ENCODE measurements at places on chromosomes 2 and 18.

GRCh38 chr18:23321996-23322395 lies 131.1 kb upstream of the RIOK3 start:
- DNase-seq: no peak

DNA sequence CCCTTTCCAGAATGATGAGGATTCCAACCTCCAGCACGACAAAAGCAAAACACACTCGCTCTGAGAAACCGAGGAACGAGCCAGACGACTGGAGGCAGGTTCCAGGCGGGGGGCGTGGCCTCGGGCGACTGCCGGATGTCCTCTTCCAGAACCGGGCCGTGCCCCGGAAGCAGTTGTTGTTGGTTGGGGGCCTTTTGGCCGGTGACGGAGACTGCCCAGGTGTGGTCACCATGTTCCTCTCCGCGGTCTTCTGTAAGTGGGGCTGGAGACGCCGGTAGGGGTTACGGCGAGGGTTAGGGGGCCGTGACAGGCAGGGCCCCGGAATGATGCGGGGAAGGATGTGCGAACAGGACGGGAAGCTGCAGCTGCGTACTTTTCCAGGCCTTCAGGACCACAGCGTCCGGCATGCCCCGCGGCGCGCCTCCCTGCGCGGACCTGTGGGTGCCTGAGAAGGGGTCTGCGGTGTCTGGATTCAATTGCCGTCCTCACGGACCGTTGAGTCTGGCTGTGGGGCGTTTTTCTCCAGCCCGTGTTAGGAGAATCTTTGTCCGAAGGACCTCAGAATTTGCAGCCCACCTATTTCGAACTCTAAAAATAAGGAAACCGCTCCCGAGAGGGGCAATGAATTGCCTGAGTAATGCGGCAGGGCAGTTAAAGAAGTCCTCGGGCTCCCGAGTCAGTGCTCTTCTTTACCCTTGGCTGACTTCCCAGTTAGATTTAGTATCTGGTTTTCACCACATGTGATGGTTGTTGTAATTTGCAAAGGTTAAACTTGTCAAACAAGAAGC lies at the start of gene MRPL33:
MRPL33 (plus strand) TSS at position 172 of the 788 bp plus-strand sequence; CDS start at position 231, 59 bp downstream.
- DNase-seq: peak; percentile 85

GRCh38 chr2:170498619-170499018 lies 216.5 kb upstream of the SP5 start:
- DNase-seq: no peak

GRCh38 chr2:63500398-63500797 lies 87.9 kb downstream of the WDPCP start:
- no peak for DNase-seq

DNA sequence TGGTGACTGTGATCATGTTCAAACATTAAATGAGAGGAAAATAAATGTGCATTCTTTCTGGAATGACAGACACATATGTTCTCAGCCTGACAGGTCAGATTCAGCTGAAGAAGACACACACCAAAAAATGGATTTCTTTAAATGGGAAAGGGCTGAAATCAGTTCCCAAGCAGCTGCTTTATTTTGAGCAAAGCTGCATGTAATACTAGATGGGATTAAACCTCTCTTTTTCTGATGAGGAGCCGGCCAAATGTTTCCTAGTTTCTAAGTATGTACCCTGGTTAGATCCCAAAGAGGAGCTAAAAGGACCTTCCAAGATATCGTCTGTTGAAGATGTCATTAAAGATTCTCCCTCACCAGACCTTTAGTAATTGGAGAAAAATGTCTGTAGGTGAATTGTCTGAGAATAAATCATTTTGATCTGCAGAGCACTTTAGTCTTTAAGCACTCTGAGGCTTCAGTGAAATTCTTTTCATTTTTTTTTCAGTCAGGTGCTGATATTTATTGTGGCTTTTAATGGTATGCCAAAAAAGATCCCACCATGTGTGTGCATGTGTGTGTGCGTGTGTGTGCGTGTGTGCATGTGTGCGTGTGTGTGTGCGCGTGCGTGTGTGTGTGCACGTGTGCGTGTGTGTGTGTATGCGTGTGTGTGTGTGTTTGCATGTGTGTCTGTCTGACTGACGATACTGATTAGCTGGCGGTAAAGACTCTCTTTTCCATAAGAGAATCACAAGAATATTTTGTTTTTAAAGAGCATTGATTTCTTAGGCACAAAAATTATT lies 175.8 kb downstream of the IRS1 start:
- DNase-seq: no peak

GRCh38 chr2:18752667-18753422 lies 163.5 kb upstream of the NT5C1B start:
- peak; percentile 0 for DNase-seq

- DNase-seq: no peak
These were observed 14.0 kb downstream of the HOXD1 start for GRCh38 chr2:176202491-176202890.

GRCh38 chr2:62972601-62973000 lies 78.0 kb upstream of the OTX1 start:
- DNase-seq: no peak

- DNase-seq: peak; percentile 8
These were observed 201.8 kb upstream of the GALNT5 start for GRCh38 chr2:157055660-157056199.

- DNase-seq: no peak
These were observed 11.0 kb downstream of the PLA2R1 start for GRCh38 chr2:160051371-160051800.

DNA sequence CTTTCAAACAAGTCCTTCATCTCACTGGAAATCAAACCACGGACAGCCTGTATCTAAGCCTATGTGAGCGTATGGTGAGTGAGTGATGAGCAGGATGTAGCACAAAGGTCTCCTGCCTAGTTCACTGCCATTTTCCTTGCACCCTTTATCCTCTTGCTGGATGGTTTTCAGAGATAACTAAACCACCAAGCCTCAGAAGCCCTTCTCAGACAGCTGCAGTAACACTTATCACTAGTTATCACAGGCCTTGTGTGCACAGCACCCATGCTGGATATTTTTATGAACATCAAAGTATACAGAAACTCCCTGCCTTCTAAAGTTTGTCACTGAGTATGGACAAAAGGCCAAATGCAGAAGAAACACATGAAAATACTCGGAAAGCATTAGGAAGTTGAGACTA lies 69.5 kb downstream of the C1D start:
- DNase-seq: no peak

DNA sequence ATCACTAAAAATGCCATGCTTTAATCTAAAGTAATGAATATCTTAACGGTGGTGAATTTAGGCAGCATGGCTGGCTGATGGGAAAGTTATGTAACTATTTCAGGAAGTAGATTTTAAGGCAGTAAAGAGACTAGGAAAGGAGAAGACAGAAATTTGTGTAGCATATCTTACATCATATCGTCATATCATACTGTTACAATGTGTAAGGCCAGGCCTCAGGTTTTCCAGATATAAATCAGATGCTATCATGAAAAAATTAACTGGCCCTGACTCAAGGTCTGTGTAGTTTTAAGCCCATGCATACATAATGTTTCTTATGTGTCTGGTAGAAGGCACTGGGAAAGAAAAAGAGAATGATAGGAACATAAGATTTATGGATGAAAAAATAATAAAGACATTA lies 8.9 kb upstream of the FAP start:
- peak; percentile 52 for DNase-seq

GRCh38 chr2:9089831-9090230 lies 86.3 kb upstream of the MBOAT2 start:
- DNase-seq: no peak

DNA sequence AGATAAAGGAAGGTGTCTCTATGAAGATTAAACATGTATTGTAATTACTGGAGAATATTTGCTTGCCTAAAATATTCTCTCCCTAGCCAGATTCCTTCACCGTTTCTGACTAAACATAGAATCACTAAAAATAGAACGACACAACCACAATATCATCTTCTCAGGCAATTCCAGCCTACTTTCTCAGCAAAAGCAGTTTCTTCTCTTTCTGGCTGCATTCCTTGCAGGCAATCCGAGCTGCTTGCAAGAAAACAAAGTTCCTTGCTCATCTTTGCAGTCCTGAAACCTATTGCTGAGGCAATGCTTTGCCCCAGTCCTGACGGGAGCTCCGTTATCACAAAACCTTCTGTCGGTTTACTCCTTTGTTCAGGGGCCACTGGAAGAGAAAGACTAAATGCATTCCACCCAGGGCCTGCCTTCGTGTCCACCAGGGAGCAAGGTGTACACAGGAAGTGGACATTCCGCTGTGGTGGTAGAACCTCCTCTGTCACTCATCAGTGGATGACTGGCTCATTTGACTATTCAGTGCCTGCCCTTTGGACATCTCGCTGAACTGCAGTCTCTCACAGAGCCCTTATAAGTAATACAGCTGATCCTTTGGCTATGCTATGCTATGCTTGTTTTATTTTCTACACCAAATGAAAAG lies 239.2 kb upstream of the DOK6 start:
- no peak for DNase-seq

- DNase-seq: no peak
These were observed 24.8 kb downstream of the MRPL35 start for GRCh38 chr2:86223927-86224560.

GRCh38 chr2:100205174-100205573 lies 62.8 kb upstream of the AFF3 start:
- no peak for DNase-seq

- DNase-seq: peak; percentile 19
These were observed 95.9 kb downstream of the NEB start for GRCh38 chr2:151638191-151638933.

DNA sequence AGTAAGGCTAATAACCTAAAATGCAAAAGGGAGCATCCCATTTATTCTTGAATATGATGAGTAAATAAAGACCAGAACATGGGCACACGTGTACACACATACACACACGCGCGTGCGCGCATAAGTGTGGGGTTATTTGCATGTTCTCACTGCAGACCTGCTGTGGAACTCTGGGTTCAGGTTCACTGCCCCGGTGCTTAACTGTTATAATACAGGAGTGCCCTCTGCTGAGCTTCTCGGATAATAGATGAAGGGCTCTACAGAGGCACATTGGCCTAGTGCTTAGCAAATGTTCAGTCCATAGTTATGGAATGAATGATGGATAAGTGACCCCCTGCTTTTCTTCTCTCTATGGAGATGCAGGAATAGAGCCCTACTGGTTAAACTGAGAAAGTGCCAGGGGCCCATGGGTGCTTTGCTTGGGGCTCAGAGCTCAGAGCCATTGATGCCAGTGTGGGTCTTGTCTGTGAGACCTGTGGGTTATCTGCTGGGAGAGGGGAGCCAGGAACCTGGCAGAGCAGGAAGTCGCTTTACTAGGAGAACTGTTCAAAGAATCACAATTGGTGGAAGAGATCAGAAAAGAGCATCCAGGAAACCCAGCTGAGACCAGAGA lies 3.6 kb upstream of the ARL4C start:
- DNase-seq: peak; percentile 18

DNA sequence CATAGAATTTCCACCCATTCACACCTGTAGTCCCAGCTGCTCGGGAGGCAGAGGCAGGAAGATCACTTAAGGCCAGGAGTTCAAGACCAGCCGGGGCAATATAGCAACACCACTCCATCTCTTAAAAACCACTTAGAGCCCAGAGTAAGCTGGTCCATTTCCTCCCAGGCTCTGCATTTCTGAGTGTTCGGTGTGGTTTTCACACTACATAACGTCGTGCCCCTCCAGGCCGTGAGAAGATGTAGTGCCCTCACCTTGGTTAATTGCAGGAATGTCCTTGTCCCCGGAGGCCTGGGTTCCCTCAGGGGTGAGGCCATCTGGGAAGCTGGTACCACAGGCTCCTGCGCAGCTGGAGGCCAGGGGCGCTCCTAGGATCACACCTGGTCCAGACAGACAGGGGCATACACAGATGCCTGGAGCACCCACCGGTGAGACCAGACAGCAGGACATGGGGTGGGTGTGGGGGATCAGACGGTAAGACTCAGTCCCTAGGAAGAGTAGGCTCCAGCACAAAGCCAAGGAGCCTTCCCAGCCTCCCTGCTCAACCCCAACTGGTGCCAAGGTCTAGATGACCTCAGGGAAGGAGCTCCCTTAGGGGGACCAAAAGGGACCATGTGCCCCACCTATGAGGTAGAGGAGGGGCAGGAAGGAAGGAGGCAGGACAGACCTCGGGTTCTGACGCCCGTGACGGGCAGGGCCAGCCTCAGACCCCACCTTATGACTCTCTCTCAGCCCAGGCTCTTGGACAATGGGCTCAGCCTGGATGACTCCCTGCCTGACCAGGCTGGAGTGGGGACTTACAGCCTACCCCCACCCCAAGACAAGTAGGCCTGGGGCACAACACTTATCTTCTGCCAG lies 752 bp downstream of the ASTL start:
- DNase-seq: no peak

DNA sequence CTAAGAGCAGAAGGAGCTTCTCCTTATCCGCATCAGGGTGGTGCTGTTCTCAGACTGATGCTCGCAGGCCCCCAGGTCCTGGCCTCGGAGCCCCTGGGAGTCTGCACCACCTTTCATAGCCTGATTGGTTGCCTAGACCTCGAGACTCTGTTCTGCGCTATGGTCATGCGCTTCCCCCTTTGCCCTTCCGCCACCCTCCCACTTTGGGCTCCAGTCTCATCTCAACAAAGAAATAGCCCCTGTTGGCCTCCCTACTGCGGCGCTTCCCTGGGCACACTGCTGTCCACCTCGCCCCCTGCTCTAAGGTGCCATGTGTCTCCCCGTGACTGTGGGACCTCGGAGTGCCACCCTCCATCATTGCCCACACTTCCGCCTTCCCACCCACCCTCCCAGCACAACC lies 102.9 kb upstream of the TWIST2 start:
- no peak for DNase-seq

DNA sequence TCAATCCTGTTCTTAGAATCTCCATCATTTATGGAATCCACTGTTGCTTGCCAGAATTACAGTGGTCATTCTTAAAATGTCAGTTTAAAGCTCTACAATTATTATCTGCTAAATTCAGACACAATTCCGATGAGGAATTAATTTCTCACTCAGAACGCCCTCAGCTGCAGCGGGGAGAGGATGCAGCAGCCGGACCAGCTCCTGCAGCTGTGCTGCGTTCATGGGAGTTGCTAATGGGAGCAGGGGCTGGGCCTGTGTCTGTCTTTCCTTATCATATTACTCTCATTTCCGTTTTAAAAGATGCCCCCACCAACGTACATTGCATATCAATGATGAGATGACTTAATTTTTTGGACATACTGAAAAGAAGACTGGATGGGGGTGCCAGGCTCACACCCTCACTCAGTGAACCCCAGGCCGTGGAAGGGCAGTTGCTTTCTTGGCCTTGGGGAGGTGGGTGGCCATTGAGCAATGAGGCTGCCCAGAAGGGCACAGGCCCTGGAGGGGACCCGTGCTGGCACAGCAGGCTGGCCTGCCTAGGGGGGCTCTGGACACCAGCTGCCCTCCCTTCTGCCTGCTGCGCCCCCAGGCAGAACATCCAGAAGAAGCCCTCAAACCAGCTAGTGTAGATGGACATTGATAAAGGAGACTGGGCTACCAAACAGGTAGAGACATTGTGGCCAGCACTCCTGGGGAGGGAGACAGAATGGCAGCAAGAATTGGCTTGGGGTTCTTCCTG lies 503.6 kb upstream of the MYT1L start:
- DNase-seq: no peak
